Left lung (tissue), 14 donors: ENCODE measurements at places on chromosomes 1 and 21.
A peak's percentile ranks its signal among the peaks of the same experiment; 100 is the strongest.

DNA sequence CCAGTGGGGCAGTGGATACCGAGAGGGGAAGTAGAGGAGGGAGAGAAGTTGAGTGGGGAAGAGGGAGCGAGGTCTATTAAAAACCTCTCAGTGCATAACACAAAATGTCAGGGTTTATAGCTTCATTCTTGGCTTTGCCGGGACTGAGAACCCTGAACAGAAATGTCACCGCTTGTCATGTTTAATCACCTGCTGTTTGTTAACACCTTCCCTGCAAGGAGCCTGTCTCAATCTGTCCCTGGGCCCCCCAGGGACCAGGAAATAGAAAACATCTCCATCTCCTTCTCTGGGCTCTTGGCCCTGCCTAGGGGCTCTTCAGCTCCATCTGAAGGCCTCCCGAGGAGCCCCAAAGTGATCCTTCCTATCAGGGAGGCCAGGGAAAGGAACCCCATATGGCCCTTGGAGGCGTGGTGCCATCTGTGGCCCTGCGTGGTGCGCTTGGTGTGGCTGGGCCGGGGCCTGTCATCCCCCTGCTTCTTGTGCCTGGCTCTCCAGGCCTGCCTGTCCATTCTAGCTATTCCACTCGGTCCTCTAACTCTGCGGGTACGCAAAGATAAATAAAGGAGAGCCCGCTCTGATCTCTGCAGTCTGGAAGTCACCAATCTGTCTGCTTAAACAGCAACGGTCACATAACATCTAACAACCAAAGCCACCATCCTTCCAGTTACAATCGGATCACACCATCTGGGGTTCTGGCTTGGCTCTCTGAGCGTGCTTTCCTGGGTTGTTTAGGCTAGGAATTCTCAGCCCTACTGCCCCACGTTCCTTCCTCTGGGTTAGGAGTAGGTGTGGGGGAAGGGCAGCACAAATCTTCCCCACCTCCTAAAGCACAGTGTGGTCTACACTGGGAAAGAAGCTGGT, 113.8 kb downstream of the CASZ1 start:
- no peak for DNase-seq

DNA sequence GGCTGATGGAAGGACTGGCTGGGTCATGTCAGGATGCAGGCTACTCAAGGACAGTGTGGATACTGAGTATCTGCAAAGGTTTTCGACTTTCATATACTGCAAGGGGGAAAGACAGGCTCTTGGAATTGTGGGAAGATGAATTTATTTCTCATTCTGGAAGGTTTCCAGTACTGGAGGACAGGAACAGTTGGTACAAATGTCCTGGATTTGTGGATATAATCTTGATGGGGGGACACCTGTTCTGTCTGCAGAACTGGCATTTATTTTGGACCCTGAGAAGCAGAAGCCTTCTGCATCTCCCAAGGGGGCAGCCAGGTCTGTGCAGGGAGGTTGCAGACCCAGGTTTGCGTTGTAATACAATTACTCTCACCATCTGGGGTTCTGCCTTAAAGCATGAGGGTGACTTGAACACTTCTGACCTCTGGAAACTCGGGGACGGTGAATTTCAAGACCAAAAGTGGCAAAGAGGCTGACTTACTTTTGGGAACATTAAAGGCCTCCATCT, 65.8 kb downstream of the NOS1AP start:
- DNase-seq = no peak

GRCh38 chr1:203649999-203650836, 23.6 kb downstream of the ATP2B4 start:
- DNase-seq = no peak

- no peak for DNase-seq
These were observed 725.8 kb downstream of the MRPL39 start for GRCh38 chr21:24881506-24881905.

GRCh38 chr1:236066828-236067386, 2.0 kb upstream of the NID1 start:
- DNase-seq = peak; percentile 81
